ENCODE measurements at places on chromosomes 3 and 15. TPM values are rescaled to one million over a fixed set of nuclear protein-coding genes. Genes with fewer than 3 reads are reported as not detected.

The TSPAN3 gene
- total RNA-seq, result 545 TPM

DNA sequence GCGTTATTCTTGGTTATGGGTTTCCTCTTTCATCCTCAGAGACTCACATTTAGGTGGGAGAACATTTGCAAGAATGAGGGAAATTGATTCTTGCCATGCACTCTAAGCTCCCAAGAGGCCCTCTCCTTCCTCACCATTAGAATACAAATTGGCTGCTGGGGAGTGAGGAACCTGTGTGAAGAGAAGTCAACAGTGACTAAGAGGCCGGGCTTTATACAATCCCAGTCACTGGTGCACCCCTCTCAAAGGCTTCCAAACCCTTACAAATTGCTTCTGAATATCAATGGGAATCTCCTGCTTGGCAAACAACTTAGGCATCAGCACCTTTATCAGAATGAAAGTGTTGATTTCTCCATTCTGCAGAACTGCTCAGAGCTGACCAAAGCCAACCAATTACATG lies 16.5 kb upstream of the RGMA start:
- ATAC-seq, result no peak

GRCh38 chr3:194906970-194907629 lies 221.4 kb downstream of the FAM43A start:
- no peak for ATAC-seq

- no peak for ATAC-seq
Observed at GRCh38 chr15:36323615-36324014, 255.8 kb upstream of the CDIN1 start.

DNA sequence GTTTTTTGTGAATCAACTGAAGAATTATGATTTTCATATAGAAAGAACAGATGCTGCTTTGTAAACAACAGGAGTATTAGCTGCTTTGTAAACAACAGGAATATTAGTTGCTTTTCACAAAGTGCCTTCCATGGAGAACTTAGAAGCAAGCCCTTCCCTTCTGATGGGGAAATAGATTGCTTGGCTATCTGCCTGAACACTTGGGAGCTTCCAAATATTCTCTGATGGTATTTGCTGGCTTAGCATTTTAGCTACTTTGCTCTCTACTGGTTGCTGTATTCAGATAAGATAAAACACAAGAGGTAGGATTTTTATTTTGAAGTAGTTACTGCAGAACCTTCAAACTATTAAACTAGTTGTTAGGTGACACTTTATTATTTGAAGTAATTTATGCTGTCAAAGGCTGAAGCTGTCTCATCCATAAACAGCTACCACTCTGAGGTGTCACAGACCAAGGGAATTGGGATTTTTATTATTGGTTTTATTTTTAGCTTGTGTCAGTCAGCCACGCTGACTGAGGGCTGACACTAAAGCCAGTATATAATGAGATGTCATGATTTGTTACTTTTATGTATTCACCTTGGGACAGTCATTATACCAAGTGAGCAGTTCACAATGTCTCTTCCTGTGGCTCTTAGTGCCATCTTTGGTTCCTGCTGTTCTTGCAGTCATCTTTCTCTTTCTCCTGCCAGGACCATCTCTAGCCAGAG lies 50.0 kb downstream of the ZIC1 start:
- ATAC-seq, result peak; percentile 28

Data from motor neuron (in vitro differentiated cells).